Right ventricle myocardium superior (tissue), 1 donor: ENCODE measurements at places on chromosomes 12 and 14.

DNA sequence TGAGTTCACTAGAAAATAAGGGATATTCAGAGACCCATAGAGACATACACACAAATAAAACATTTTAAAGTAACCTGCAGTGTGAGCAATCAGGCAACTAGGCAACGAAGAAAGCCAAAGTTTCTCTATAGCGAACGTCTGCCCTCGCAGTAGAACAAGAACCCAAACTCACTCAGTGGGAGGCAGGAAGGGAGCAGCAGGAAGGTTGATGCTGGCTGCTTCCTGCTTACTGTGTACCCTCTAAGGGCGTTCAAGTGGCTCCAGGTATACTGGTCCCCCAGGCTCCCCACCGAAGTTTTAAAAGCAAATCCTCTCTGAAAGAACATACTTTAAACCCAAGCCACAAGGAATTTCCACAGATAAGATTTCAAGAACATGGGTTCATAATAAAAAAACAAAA lies 249.3 kb downstream of the FOXN3 start:
- no peak for DNase-seq

DNA sequence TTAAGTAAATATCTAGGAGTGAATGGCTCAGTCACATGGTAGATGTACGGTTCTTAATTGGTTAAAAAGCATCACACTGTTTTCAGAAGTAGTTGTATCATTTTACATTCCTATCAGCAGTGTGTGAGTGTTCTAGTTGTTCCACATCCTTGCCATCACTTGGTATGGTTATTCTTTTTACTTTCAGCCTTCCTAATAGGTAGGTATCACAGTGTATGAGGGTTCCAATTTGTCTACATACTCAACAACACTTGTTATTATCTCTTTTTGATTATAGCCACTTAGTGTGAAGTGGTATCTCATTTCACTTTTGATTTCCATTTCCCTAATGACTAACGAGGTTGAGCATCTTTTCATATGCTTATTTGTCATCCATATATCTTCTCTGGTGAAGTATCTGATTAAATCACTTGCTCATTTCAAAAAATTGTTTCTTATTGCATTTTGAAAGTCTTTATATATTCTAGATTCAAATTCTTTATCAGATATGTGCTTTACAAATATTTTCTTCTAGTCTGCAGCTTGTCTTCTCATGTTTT lies 3.5 kb upstream of the SPRYD3 start:
- DNase-seq = no peak

- DNase-seq = peak; percentile 93
Measured at GRCh38 chr12:47812797-47813510, 6.7 kb downstream of the HDAC7 start.

DNA sequence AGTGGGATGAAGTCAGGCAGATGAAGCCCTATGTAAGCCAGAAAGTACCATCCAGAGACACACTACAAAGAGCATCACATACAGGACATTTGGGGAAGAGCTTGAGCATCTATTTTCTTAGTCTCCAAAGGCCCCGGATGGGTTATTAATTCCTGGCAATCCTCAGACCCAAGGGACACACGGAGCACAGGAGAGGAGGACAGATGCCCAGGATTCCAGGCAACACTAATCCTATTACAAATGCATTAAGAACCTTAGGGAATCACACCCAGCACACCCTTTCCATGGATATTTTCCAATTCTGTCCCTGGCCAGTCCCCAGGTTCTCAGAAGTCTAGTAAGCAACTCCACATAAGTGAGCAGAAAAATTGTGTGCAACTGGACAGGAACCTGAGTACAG lies 65.9 kb downstream of the CMKLR1 start:
- no peak for DNase-seq

GRCh38 chr12:15851045-15851620 lies 31.1 kb upstream of the STRAP start:
- DNase-seq = no peak

GRCh38 chr12:23555180-23555824 lies 394.2 kb downstream of the SOX5 start:
- DNase-seq = no peak

- no peak for DNase-seq
Measured at GRCh38 chr12:106982229-106982628, 4.7 kb downstream of the MTERF2 start.

DNA sequence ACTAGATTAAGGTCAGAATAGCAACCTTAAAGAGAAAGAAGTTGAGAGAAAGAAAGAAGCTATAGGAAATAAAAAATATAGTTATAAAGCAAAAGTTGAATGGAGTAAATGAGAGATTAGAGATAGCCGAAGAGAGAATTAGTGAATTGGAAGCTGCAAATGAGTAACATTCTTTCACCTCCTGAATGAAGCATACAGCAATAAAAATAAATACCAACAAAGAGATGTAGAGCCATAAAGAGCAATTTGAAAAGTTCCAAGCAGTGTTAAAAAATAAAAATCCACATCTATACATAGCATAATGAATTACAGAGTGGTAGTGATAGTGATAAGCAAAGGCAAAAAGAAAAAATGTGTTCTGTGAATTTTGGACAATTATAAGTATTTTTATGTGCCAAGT lies 177.9 kb downstream of the VRK1 start:
- DNase-seq = no peak

DNA sequence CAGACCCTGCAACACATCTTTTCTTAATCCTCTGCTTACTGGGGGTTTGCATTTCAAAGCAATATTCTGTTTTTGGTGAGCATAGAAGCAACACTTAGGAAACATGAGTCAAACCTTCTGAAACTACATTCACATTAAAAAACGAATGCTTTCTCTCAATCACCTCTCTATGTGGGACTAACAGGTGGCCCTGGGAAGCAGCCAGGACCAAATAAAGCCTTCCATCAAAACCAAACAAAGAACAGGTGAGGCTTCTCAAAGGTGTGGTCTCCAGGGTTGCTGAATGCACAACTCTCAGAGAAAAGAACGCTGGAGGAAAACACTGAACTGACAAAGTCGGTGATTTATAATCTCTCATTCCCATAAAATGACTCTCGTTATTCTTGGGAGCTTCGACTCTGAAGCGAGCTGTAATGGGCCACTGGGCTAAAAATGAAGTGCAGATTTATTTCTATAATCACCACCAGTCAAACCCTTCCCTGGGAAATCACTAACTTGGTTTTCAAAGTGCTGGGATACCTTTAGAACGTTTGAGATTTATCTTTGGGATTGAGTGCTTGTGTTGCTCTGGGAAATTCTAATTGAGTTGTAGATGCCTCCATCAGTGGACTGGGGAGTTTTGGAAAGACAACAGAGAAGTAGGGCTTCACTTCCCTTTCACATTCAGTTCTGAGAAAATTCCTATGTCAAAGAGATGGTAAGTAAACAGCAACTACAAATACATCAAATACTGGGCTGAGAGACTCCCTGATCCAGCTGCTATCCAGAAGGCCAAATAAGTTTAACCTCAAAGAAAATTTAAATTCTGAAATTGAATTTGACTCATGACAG lies 262.0 kb upstream of the TMPO start:
- DNase-seq = no peak

DNA sequence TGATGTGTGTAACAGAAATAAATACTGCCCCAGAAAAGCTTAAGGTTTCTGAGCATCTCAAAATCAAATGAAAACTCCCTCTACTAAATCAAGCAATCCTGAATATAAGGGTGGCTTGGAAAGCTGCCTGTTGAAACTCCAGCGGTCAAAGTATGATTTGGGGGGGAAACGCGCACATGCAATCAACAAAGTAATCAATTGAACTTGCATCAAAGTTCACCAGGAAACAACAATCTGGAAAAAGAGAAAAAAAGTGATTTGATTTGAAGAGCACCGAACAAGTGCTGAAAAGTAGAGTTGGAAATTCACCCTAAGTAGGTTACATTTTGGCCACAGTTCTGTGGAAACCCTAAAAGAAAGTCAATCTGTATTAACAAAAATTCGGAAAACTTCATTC lies 700 bp downstream of the CNIH1 start:
- DNase-seq = no peak

DNA sequence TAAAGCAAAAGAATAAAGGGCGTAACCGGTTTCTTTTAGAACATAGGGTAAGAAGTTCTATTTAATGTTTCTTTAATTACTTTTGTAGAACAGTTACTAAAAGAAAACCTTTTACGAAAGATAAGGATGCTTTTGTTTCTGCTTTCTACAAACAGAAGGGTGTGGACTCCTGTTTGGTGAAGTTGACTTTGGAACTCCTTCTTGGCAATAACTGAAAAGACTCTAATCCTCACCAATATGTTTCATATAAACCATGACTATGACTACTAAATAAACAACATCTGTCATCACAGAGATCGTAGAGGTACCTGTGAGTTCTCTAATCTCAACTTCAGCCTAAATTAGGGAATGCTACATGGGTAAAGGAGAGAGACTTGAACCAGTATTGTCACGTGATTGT lies 210.8 kb upstream of the FLRT2 start:
- no peak for DNase-seq

DNA sequence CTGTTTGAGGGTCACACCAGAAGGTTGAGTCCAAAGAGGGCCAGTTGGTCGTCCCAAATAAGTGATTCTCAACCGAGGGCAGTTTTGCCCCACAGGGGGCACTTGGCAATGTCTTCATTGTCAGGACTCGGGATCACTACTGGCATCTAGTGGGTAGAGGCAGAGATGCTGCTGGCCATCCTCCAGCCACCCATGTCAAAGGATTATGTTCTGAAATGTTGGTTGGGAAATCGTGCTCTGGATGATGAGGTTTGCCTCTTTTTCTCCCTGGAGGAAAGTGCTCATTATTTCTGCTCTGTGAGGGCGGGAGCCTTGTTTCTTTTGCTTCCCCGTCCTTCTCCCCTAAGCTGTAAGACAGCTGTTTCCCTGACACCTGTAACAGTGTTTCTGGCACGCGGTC lies 3.6 kb downstream of the ZNF839 start:
- peak; percentile 73 for DNase-seq

- DNase-seq = no peak
Measured at GRCh38 chr12:21073822-21074460, 57.1 kb upstream of the SLCO1B1 start.

- DNase-seq = no peak
Measured at GRCh38 chr14:66482873-66483272, 3.3 kb upstream of the CCDC196 start.

DNA sequence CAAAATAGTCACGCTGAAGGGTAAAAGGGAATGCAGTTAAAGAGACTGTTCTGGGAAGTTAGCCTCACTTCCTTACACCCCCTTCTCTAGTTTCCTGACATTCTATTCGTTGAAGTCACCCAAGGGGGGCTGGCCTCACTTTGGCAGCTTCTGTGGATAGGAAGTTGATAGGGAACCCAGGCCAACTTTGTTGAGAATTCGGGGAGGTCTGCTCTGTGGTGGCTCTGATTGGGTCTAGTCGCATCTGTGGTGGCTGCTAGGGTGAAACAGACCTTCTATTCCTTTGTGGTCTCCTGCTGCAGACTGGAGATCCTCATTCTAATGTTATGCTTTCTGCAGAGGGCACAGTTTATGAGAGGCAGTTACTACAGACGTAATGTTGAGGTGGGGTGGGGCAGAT lies 28.8 kb upstream of the GZMB start:
- no peak for DNase-seq

DNA sequence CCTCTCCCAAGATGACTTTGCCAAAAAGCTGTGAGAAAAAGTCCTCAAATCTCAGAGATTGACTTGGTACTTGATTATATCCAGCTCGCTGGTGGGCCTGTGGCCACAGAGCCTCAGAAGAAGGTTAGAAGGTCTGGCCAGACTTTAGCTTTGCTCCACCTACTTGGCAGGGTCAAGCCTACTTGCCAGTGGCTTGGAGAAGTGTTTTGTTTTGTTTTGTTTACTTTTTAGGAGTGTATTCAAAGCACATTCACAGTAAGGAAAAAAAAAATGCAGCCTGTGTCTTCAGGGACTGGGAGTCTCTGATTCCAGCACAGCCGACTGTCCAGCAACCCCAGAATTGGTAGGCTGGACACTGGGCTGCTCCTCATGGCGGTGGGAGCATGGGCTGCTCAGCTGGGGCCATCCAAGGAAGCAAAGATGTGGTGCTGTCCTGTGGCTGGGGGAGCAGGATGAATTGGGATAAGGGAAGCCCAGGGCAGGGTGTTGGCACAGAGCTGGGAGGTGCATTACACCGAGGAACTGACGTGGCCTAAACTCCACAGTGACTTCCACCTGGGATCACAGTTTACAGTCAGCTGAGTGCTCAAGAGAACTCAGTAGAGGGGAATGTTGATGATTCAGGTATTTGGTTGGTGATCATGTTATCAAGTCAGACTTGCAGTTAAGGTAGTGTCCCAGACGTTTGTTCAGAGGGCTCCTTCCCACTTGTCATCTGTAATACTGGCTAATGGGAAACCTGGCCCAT lies 73.5 kb downstream of the PPP2R5C start:
- no peak for DNase-seq

- no peak for DNase-seq
Measured at GRCh38 chr12:118357257-118358007, 15.3 kb downstream of the TAOK3 start.

- DNase-seq = no peak
Measured at GRCh38 chr14:95660651-95661515, 25.3 kb upstream of the TCL1B start.

- DNase-seq = no peak
Measured at GRCh38 chr12:4214877-4215228, 58.7 kb upstream of the CCND2 start.

DNA sequence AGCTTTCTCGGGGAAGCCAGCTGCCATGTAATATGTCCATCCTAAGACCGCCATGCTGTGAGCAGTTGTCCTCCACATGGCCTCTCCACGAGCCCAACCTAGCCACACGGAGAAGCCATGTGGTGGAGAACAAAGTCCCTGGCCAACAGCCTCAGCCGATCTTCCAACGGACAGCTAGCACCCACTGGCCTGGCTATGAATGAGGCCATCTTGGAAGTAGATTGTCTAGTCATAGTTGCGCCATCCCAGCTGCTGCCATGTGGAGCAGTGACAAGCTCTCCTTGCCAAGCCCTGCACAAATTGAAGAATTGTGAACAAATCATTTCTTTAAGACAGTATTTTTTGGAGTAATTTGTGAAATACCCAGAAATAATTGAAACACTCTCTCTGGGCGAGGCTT lies 49.3 kb upstream of the USP44 start:
- DNase-seq = peak; percentile 57
